ENCODE measurements at places on chromosomes 3 and 15. TPM values are rescaled to one million over a fixed set of nuclear protein-coding genes. Genes with fewer than 3 reads are reported as not detected.
A peak's percentile ranks its signal among the peaks of the same experiment; 100 is the strongest.

LMOD3 gene
- total RNA-seq, result not detected

ASB14 gene
- not detected for total RNA-seq

PXYLP1 gene
- 3.2 TPM for total RNA-seq

GRCh38 chr3:31004025-31004678 lies 109.7 kb upstream of the GADL1 start:
- peak; percentile 69 for DNase-seq

GRCh38 chr3:16377847-16378302 lies 112.9 kb downstream of the OXNAD1 start:
- no peak for DNase-seq

GRCh38 chr3:150599611-150600297 lies 3.4 kb upstream of the SELENOT start:
- no peak for DNase-seq

DNA sequence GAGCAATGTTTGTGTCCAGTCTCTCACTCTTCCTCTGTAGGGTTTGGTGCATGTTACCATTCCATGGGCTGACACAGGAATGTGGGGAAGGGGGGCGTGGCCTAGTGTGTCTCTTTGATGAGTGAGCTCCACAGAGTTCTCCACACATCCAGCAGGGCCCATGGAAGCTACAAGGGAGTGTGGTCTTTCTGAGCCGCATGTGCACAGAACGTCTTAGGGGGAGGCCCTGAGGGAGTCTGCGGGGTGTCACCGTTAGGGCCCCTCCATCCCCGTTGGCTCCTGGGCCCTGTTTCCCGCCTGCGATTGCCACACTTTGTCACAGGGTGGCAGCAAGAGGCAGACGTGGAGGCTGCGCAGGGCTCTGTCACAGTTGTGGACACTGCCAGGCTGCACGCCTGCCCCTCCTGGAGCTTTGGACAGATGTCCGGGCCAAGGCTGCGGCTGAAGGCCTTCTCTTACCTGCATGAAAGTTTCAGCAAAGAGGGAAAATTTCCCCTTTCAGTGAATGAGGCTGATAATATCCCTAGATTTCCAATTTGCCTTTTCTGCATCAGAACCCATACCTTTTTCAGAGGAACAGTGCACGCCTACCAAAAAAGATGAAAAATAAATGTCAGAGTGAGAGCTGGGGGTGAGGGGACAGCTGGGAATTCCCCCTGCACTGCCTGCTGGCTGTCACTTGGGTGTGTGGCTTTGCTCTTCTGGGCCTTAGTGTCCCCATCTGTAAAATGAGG lies 24.3 kb downstream of the CACNA2D3 start:
- peak; percentile 2 for DNase-seq

DNA sequence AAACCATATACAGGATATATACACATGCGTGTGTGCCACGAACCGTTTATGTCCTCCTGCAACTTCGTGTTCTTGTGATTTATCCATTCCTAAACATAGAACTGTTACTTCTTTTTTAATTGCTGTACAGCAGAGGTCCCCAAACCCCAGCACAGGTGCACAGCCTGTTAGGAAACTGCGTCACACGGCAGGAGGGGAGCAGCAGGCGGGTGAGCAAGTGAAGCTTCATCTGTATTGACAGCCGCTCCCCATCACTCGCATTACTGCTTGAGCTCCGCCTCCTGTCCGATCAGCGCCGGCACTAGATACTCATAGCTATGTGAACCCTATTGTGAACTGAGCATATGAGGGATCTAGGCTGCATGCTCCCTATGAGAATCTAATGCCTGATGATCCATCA lies 34.9 kb upstream of the NRROS start:
- DNase-seq, result no peak

DNA sequence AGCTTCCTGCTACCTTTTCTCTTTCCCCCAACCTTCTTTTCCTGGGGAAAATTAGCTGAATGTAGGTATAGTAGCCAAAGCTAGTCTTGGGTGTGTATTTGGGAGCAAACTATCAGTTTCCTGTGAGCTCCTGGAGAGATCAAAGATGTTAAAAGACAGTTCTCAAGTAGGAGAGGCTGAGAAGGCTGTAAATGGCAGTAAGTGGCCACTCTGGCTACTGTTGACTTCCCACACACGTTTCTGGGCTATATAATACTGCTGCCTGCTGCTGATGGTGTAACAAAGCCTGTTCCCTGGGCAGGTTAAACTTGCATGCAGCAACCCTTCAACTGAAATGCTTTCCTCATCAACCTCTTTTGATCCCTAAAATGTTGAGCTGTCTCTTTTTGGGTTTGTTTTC lies 27.6 kb downstream of the ARID3B start:
- DNase-seq, result no peak

DNA sequence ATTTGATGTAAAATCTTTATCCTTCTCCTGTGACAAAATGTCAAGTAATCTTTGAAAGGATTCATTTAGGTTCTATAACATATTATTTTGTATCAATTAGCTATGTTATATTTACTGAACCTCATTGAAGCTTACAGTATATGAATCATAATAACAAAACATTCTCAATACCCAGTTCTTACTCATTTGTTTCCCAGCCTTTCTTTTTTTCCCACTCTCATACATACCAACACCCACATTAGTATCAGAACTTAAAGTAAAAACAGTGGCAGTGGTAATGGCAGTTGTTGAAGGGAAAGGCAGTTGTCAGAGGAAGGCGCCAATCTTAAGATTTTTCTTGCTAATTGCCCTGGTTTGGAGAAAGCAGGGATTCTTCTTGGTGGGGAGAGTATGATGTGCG lies 33.2 kb upstream of the TRPC1 start:
- DNase-seq, result no peak

GRCh38 chr15:42045211-42045615 lies 24.4 kb upstream of the PLA2G4E start:
- DNase-seq, result peak; percentile 22

- peak; percentile 77 for DNase-seq
Measured at GRCh38 chr15:94324117-94324826, 92.9 kb downstream of the MCTP2 start.

- no peak for DNase-seq
Measured at GRCh38 chr15:77027111-77027696, 32.3 kb downstream of the PSTPIP1 start.

GRCh38 chr3:161415506-161416231 lies 44.4 kb upstream of the SPTSSB start:
- peak; percentile 76 for DNase-seq

- DNase-seq, result no peak
Measured at GRCh38 chr15:87340370-87340769, 916.2 kb downstream of the NTRK3 start.

DNA sequence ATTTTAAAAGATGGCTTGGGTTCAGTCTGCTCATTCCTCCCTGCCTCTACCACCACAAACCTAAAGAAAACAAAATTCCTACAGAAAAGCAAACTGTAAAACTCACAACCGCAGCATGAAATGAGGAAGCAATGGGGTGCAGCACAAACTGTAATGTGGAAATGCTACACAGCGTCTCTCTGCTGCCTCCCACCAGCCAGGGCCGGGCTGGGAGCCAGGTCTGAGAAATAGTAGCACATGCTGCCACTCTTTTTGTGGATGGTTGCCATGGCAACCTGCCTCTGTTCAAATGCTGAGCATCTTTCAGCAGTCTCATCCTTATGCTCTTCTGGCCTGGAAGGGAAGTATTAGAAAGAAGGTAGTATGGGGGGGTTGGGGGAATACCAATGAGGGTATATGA lies 55.4 kb downstream of the EOMES start:
- DNase-seq, result peak; percentile 64

DNA sequence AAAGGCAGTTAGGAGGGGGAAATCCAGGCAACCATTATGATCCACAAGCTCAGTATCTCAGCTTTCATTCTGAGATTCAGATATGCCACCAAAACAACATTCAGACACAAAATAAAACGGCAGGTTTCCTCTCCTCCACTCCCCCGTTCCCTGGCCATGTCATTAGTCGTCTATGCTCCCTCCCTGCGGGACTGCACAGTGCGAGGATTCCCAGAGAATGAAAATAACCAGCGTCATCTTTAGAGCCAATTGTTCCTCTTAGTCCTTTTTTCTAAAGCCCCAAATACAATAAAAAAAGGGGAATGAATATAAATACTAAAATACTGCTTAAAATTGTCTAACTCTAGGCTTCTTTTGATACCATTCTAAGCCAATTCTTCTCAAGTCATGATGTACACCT lies 7.8 kb upstream of the SLCO3A1 start:
- no peak for DNase-seq

- DNase-seq, result peak; percentile 39
Measured at GRCh38 chr3:49903451-49904424, at the start of gene MST1R. Gene MST1R (minus strand): TSS chr3:49903873. CDS start chr3:49903609, 264 bp downstream.

DNA sequence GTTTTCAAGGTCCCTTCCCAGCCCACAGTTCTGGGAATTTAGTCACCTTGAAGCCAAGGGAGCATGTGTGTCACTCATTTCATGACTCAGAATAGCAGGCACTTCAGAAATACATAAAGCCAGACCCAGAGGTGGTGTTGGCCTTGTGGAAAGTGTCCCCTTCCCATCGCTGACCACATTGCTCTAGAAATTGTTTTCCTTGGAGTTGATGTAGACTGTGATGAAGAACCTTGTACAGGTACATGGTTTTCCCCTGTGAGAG lies 158.8 kb downstream of the SLCO3A1 start:
- no peak for DNase-seq
